ENCODE measurements at places on chromosomes 4 and X.

DNA sequence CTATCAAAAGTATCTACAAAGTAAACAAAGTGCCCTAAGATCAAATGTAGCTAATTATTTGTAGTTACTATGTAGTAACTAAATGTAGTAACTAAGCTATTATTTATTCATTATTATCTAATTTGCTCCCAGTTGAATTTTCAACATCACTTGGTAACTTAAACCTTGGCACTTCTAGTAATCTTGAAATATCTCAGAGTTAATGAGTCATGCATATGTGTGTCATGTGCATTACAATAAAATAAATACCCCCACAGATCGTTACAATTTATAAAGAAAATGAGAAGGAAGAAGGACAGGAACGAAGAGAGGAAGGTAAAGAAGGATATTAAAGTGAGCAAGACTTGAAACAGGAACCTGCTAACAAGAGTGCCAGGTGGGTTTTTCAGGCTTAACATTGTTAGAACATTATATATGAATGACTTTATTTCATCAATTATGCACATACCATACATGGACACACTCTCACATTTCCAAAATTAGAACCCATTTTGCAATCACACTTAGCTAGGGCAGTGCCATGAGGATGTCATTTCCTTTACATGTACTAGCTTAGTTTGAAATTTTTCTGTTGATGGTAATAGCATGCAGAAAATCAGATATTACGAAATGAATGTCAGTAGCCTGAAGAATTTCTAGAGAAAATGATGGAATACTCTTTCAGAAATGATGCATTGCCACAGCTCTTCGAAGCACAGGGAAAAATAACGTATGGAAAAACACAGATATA is 1670.4 kb upstream of the AGA start:
- no peak for DNase-seq

DNA sequence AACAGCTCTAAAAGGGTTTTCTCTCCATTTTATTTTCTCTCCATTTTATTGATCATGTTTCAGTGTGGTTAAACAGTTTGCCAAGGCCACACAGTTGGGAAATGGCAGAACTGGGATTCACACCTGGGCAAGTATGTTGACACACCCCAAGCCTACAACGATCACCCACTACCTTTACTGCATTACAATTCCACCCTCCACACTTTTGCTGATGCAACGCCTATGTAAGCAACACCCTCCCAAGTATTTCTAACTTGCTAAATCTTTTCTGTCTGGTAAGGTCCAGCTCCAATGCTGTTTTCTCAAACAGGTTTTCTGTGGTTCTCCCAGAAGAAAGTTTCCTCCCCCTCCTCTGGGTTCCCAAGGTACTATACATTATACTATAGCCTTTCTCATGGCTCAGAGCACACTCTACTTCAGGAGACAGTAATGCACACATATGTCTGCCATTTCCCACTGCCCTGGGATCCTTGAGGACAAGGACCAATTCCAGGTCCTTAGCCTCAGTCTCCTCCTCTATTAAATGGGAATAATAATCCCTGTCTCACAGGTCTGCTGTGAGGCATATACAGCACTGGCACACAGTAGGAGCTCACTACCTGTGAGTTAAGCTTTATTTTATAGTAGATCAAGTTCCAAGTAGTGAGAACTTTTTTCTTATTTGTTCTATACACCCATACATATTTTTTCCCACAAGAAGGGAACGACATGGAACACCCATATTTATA is 27.9 kb downstream of the IQSEC2 start:
- DNase-seq: no peak

DNA sequence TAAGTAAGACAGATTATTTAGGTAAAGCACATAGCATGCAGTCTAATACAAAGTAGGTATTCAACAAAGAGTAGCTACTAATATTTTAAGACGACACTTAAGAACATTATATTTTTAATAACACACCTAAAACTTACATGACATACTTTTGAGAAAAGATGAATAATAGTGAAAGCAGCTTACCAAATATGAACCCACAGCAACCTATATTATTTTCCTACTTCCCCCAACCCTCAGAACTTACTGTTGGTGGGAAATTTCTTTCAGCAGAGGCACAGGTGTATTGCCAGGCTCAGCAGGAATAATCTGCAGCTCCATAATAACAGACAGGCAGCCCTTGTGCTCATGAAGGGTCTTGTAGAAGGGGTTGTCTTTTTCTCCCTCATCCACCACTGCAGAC is 498.9 kb downstream of the GLUD2 start:
- no peak for DNase-seq

DNA sequence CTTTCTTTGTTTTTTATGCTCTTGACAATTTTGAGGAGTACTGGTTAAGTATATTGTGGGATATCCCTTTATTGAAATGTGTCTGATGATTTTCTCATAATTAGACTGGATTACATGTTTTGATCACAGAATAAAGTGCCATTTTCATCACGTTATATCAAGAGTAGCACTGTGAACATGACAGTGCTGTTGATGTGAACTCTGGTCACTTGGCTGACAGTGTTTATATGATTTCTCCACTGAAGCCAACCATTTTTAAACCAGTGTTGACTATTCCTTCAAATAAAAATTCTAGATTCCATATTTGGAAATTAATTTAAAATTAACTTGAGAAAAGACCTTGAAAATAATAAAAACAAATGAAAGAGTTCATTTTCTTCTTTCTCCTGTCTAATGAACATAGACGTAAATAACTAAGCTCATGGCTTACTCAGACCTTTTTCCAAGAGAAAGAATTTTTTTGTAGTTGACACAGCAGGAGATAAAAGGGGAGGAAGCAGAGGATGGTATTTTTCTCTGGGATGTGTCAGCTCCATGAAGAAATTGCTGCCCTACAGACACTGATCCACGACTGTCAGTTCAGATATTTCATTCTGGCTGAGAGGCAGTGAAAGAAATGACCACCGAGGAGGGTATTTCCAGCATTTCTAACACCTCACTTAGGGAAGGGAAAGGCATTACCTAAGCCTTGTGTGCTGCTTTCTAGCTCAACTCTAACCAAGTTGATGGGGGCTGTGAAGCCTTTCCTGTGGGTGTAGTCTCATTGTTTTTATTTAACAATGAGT is 150.9 kb upstream of the ANK2 start:
- DNase-seq: no peak

GRCh38 chr4:180727478-180727877 is 1515.7 kb upstream of the TENM3 start:
- no peak for DNase-seq

DNA sequence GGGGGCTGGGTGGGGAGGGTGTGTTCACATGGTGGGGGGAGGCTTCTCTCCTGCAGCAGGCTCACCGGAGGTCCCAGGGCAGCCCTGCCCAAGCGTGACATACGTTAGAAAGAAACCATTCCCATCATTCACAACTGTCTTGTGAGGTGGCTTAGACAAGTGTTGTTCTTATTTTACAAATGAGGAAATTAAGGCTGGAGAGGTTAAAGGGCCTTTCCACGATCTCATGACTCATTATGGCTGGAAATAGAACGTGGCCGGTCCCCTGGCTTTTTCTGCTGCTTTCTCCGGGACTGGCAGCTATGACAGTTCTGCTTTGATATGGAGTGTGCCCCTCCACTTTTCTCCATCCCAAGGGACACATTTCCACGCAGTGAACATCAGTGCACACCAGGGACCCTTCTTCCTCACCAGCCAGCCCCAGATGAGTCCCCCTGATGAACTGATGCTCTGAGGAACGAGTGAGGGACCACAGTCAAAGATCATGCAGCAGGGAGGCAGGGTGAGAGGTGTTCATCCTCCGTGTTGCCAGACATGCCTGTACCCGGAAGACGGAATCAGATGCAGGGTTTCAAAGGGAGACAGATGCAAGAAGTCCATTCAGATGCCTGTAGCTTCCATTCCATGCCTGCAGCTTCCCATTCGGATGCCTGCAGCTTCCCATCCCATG is 64.0 kb upstream of the ACSL1 start:
- DNase-seq: no peak

- DNase-seq: no peak
Measured at GRCh38 chr4:188534917-188535316, 395.7 kb downstream of the TRIML1 start.

- DNase-seq: no peak
Measured at GRCh38 chrX:97009391-97009790, 125.7 kb downstream of the RPA4 start.

GRCh38 chr4:136800248-136800647 is 732.0 kb downstream of the PCDH18 start:
- no peak for DNase-seq

Measured in caudate nucleus (tissue), 63 donors.